Activated CD4-positive, alpha-beta T cell treated with anti-CD3 and anti-CD28 coated beads, Interleukin-10, Interleukin-2, amounts not matched to agents 100 ng/mL and 50 ng/mL, durations not matched to agents 16 hours and 8 hours (primary cell): ENCODE measurements at places on chromosomes 7 and 10.

GRCh38 chr7:130410868-130411541 lies 29.8 kb downstream of the CEP41 start:
- DNase-seq: no peak

DNA sequence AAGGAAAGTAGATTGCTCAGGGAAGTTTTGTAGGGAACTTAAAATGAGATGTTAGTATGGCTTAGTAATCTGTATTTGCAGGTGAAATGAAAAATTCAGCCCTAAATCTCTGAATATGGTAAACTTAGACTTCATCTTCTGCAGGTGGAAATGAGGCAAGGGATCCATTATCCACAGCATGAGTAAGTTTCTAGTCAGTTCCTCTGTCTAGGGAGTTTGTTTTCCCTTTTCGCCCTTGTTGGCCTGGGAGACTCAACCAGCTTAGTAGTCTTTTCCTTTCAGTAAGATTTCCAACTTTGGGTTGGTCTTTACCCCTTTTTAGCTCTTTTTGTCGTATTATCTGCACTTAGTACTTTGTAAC lies 65.6 kb downstream of the ZEB1 start:
- no peak for DNase-seq

DNA sequence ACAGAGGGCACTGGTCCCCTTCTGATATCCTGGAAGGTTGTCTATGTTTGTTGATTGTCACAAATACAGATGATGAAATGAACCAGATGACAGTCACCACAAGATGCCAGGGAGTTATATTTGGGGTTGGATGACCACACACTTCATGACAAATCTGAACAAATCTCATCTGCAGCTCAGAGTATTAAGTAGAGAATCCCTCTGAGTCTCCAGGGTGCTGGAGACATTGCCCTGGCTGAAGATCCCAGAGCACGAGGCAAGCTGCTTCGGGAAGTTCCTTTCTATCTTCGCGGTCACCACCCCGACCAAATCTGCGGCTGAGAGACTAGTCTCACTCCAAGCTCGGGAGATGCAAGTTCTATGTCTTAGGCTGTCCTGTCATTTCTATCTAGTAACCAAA lies 9.0 kb downstream of the DENND2A start:
- DNase-seq: no peak

GRCh38 chr10:83929399-83929798 lies 209.9 kb upstream of the GHITM start:
- no peak for DNase-seq

- no peak for DNase-seq
These were observed 50.7 kb upstream of the AMPH start for GRCh38 chr7:38681882-38682281.

DNA sequence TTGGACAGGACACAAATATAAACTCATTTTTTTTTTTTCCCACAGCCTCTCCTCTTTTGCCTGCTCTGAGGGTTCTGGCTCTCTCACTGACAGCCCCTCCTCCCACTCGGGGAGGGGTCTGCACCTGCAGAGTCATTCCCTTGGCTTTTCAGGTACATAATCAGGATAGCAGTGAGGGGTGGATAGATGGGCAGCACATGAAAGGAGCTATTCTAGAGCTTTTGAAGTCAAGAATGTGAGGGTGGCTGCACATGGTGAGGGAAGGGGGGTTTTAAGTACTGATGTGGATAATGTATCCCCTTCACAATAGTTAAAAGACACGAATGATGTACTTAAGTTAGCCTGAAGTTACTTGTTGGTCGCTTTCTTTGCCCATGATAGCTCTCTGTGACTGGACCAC lies 76.2 kb downstream of the CFAP58 start:
- DNase-seq: no peak
